ENCODE measurements at places on chromosomes 12 and 14.

GRCh38 chr12:123233505-123234308 lies 471 bp downstream of the MTRFR start:
- no peak for DNase-seq

DNA sequence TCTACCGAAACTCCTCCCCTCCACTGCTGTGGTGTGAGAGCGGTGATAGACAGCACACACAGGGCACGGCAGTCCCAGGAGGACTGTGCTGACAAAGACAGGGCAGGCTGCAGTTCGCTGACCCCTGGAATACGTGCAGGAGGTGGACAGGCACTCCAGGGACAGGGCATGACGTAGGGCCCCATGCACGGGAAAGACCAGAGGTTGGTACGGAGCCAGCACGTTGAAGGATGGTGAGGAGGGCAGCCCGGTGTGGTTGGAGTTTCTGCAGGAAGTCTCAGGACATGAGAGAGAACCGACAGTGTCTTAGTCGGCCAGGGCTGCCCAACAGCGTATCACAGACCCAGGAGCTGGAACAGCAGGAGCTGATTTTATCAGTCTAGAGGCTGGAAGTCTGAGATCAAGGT lies 254.2 kb upstream of the FKBP4 start:
- no peak for DNase-seq

DNA sequence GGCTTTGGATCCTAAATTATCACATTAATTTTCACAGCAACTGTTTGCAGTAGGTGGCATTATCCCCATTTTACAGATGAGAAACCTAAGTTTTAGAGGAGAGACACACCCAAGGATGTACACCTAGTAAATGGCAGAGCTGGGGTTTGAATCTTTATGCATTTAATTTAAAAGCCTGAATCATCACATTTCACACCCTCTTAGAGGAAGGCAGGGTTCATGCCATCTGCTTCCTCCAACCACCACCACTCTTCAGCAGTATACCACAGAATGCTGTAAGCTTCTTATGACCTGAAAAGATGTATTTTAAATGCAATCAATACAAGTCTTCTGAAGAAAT lies 90.3 kb downstream of the CRADD start:
- no peak for DNase-seq

- no peak for DNase-seq
These were observed 105.0 kb downstream of the DAD1 start for GRCh38 chr14:22483863-22484593.

GRCh38 chr12:128613837-128614590 lies 209.7 kb downstream of the SLC15A4 start:
- DNase-seq: no peak

DNA sequence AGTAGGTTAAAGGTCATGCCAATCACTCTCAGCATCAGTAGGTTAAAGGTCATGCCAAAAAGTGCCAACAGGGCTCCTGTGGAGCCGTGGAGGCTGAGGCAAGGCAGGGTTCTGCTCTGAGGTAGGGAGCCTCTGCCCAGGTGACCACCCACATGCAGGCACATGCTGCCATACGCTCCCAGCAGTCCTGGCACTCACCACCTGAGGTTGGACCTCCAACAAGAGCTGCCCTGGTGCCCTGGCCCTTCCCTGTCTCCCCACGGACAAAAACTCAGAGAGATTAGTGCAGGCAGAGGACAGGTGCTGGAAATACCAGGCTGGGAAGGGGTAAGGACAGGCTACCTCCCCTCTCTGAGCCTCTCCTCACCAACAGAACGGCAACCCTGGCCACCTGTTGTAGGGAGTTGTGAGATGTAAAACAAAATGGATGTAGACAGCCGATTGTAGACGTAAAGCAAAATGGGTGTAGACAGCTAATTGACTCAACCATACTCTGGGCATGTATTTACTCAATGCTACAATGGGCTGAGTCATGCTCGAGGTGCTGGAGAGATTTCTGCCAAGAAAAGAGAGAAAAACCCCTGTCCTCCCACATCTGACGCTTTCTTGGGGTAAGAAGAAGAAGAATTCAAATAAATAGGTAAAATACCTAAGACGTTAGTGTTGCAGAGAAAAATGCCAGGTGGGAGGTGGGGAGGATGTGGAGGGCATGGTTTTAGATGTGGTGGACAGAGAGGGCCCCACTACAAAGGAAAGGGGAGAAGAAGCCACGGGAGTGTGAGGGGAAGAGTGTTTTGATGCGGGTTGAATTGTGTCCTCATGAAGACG lies 32.4 kb downstream of the LTBP2 start:
- peak; percentile 23 for DNase-seq

DNA sequence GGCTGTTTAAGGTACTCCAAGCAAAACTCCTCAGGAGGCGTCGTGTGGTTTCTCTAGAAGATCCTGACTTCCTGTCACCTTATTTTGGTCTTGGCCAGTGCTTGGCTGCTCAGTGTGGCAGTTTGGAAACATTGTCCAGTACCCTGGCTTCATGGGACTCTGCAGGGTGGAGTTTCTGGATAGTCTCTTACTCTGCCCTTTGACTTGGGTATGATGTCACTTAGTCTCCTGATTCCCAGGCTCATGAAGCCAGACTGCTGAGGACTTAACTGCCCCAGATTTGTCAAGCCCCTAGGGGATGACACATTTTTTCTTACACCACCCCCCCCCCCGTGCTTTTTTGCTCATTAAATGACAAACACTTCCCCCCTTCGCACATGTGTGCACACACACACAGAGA lies 82.7 kb downstream of the ADCK1 start:
- peak; percentile 71 for DNase-seq

Measured in inflammatory macrophage treated with lipopolysaccharide for 4 hours (primary cell).